ENCODE measurements at places on chromosomes 4 and X. TPM values are rescaled to one million over a fixed set of nuclear protein-coding genes. Genes with fewer than 3 reads are reported as not detected.
A peak's percentile ranks its signal among the peaks of the same experiment; 100 is the strongest.

CTAG2 gene
- not detected for total RNA-seq

EMCN gene
- total RNA-seq, result 12.0 TPM

DNA sequence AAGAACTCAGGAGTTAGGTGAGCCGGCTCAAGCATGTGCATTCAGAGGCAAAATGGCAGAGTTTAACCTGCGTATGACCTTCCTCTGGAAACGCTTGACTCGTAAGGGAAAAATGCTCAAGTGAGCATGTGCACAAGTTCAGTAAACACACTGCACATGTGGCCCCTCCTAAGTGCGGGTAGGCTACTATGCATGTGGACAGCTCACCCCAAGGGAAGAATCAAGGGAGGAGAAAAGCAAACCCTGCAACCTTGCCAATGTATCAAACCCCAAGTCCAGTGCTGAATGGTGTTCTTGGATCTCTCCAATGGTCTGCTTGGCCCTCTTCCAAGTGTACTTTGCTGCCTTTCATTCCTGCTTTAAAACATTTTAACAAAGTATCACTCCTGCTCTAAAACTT, 407.1 kb downstream of the ADAM29 start:
- no peak for DNase-seq

- DNase-seq, result no peak
These were observed 18.0 kb upstream of the CYP2U1 start for GRCh38 chr4:107913283-107913899.

DNA sequence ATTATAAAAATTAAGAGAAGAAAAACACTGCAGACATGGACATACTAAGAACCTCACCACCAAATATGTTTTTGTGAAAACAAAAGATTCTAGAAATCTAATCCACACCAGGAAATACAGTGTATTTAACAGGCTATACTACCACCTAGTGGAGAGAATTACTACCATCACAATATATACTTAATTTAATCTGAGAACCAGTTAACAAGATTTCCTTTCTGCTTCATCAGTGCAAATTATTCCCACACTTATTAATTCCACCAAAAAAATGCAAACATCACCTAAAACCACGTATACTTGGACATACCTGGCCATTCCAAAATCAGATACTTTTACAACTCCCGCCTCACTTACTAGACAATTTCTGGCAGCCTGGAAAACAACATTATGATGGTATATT, 7.0 kb upstream of the TXK start:
- no peak for DNase-seq

- no peak for DNase-seq
These were observed 64.0 kb upstream of the GPRIN3 start for GRCh38 chr4:89371614-89372013.

- DNase-seq, result no peak
These were observed 29.3 kb upstream of the SCOC start for GRCh38 chr4:140344101-140344500.

GRCh38 chrX:150766351-150767044, 73.3 kb downstream of the MTMR1 start:
- no peak for DNase-seq

- DNase-seq, result no peak
These were observed 5.4 kb upstream of the ACSL1 start for GRCh38 chr4:184831153-184831552.

ZNF182 gene
- 4.5 TPM for total RNA-seq

CLTRN gene
- total RNA-seq, result 0.98 TPM

DNA sequence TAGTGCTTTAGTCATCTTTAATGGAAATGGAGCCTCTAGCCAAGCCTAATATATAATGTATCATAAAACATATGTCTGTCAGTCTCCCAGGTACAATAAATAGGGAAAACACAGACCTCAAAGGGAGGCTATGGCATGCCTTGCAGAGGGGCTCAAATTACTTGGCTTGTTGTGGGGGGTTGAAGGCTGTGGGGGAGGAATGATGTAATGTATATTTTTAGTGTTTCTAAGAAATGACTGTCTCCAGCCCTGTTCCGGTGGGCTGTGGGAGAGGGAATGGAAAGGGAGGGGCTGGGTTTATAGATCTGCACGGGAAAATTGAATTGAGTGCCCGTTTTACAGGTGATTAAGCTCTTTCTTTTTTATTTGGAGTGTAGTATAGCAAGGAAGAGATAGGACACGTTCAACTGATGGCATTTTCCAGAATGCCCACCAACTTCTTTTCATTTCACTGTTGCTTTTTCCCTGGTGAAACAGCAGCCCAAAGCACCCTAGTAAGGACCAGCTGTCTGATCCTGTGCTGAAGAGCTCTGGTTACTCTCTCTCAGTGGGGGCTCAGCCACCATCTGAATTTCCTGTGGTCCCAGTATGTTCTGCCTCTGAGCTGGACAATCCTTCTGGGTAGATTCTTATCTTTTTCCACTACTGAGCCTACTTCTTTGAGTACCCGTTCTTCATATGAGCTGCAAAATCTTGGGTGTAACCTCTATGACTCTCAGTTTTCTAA, 220.7 kb upstream of the CASK start:
- no peak for DNase-seq

CCSER1 gene
- 73.3 TPM for total RNA-seq

ADH1A gene
- total RNA-seq, result 2.3 TPM

DNA sequence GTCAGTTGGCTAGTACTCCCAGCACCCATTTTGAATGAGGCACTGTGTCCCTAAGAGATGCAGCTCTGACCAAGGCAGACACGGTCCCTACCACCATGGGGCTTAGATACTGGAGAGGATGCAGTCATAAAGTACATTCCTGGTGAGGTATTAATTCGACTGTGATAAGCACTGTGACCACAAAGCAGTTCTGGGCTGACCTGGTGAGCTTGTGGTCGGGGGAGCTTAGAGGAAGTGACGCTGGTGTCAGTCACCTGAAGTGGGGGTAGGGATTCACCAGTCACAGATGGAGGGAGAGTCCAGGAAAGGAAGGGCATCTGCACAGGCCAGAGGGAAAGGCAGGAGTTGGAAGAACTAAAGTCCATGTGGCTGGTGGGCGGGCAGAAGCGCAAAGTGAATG, 15.8 kb upstream of the CLTRN start:
- DNase-seq, result no peak

GRCh38 chr4:142539796-142540482, 306.2 kb downstream of the INPP4B start:
- no peak for DNase-seq

DNA sequence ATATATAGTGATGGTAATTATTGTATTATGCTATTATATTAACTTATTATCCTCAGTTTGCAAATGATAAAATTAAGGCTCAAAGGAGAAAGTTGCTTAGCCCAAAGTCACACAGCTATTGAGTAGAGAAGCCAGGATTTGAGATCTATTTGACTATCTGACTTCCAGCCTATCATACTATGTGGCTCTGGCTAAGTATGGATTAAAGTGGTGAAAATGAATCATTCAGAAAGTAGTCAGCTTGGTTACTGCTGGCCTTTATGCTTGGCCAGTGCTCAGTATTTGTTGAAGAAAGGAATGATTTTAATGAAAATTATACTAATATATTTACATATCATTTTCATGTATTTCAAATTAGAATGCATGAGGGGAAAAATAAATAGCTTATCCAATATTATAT, 219.8 kb downstream of the SHROOM3 start:
- DNase-seq, result no peak

GPR82 gene
- 0.33 TPM for total RNA-seq

EGF gene
- not detected for total RNA-seq

SOWAHD gene
- 0.33 TPM for total RNA-seq

DNA sequence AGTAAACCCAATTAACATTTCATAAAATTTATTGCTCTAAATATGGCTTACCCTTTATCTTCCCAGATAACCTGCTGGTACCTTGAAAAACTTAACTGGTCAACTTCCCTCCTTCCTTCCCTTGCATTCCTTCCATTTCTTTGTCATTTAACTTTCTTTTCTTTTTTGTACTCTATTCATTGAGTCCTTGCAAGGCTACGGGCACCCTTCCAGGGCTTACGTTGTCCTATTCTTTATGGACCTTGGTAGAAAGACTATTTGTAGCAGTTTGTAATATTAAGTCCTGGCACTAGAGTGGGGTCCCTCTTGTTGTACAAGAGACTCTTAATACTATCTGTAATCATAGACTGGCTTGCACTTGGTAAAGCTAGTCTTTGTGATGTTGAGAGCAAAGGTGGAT, 8.0 kb upstream of the GATB start:
- DNase-seq, result no peak

DNA sequence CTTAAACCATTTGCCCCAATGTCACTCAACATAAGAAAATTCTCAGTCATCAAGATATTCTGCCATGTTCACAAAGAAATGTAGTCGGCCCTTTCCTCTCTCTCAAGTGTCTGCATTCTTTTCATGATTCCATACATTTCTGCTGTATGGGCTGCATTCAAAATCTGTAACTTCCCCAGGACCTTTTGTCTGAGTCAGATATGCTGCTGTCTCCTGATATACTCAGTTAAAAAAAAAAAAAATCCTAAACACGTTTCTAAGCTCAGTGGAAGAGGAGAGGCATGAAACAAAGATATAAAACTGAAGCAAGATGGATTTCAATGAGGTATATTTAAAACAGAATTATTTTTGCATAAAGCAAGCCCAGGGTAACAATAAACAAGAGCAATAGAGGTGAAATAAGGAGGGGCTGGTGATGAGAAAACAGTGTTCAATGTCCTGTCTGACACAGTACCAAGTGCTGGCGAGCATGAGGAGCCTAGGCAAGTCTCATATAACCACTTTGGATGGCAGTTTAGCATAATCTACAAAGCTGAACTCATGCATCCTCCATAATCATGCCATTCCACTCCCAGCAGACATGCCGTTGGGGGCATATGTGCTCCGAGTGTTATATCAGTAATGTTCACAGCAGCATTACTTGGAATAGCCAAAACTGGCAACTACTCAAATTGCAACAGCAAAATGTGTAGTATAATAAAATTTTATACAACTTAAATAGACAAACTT, 76.7 kb downstream of the MANBA start:
- DNase-seq, result no peak

- DNase-seq, result no peak
These were observed 256.0 kb downstream of the DHX15 start for GRCh38 chr4:24328310-24328709.

GRCh38 chr4:118941149-118941548, 52.5 kb downstream of the SYNPO2 start:
- DNase-seq, result no peak

FRAS1 gene
- total RNA-seq, result 4.9 TPM

DNA sequence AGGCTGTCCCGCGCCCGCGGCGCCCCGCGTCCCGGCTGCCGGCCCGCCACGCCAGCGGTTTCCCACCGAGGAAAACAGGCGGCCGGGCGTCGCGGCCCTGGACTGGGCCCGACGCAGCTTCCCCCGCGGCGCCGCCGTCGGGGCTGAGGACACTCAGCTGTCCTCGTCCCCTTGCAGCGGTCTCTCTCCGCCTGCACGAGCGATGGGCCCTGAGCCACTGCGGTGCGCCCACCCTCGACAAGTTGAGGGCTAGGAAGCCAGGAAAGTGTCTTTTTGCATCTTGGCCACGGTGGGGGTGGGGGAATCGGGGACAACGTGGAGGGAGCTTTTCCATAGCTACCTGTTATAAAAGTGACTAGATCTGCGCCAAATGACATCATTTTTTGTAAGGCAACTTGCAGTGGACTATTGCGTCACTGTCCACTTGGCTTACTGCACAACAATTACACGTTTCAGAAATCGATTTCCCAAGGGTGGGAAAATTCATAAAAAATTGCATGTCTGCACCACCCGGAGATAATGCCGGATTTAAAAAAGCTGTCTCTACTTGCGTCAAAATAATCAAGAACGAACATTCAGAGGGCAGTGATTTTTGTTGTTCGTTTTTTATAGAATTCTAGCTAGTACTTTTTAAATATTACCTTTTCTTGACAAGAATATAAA, 1.1 kb downstream of the KLHL15 start:
- peak; percentile 26 for DNase-seq

PDZD4 gene
- 5.6 TPM for total RNA-seq

DNA sequence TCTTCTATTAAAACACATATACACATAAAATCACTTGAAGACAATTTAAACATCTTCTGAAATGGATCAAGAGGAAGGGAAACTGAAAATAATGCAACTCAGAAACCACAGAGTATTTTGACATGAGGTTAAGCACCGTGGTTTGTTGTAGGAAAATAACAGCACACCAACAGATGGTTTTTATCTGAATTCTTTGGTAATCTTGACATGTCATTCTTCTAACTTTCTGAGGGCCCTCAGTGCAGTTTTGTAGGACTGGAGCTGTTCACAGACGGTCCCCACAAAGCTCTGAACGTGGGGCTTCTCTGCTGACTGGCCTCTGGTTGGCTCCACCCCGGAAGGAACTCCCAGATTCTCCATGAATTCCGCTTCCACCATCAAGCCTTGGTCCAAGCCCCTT, 16.0 kb upstream of the TLR8 start:
- no peak for DNase-seq

DNA sequence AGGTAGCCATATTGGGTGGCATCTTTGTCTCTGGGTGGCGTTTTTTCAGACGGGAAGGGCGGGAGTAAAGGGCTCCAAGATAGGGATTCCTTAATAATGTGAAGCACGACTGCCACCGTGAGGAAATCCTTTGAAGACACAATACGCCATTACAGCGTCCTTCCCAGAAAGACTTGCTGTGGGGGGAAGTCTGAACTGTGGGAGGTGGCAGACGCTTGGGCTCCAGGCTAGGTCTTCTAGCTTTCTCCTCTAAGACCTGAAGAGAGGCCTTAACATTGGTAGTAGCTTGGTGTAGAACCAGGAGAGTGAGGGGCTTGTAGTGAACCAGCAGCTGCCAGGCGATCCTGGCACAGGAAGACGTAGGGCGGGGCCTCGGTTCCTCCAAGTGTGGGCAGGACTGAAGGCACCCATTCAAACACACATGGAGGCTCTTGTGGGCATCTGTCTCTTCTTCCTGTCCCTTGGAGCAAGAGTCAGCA, 197.3 kb downstream of the OR13H1 start:
- no peak for DNase-seq

GRCh38 chr4:105474099-105474518, 247 bp upstream of the PPA2 start:
- DNase-seq, result peak; percentile 86

PLXNB3 gene
- 17.9 TPM for total RNA-seq

STARD8 gene
- 6.4 TPM for total RNA-seq

GRCh38 chr4:17866810-17867209, 56.0 kb downstream of the NCAPG start:
- no peak for DNase-seq

DNA sequence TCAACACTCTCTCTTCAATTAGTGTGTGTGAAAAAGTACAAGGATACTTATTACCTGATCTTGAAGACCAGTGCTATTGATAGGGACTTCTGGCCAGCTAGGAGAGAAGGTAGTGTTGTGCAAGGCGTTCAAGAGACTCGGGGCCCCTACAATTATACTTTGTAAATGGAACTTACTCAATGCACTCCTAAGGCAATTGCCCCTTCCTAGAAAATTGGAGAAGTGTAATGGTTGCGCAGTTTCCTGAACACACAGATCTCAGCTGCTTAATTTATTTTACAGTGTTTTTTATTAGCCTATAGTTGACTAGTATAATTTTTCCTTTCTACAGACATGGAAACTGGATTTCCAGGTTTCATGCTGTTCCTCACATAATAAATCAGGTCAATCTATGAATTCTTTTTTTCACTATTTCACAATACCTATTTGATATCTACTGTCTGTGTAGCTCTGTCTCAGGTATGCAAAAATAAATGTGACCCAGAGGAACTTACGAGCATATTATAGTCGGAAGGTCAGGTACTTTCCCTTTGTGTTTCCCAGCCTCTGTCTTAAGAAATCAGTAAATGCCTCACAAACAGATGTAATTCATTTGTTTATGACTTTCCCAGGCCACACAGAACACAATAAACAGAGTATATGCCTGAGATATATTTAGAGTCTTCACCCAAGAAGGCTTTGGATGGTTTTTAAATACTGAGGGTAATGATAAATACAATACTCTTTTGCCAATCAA, 89.1 kb upstream of the TET2 start:
- DNase-seq, result no peak
